Stimulated activated CD8-positive, alpha-beta memory T cell treated with anti-CD3 and anti-CD28 coated beads, Interleukin-2, amount 100 ng/mL, for 48 hours (primary cell): ENCODE measurements at places on chromosomes 3 and 15.

DNA sequence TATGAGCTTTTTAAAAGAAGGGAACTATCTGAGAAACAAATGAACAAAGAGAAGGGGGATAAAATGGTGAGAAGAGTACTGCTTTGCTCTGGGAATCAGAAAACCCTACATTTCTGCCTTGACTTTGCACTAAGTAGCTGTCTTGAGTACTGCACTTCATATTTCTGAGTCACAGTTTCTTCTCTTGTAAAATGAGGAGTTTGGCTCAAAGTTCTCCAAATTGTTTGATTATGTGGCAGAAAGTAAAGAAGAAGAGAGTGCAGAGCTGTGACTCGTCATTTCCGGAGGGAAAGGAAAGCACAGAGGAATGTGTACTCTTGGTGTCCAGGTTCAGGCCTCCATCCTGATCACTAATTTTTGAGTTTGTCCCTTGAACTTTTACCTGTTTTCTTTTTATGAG is 54.7 kb downstream of the TP63 start:
- no peak for DNase-seq

DNA sequence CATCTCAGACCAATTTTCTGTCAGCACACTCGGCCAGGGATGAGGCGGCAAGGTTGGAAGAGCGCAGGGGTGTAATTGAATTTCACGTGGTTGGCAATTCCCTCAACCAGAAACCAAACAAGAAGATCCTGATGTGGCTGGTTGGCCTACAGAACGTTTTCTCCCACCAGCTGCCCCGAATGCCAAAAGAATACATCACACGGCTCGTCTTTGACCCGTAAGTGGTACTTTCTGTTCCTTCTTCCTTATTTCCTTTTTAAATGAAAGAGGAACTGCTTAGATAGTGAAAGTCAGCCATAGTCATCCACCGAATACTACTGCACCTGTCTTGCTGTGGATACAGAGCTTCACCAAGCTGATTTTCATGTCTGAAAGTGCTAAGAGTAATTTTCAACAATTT is 60.1 kb downstream of the SGO1 start:
- DNase-seq, result no peak

DNA sequence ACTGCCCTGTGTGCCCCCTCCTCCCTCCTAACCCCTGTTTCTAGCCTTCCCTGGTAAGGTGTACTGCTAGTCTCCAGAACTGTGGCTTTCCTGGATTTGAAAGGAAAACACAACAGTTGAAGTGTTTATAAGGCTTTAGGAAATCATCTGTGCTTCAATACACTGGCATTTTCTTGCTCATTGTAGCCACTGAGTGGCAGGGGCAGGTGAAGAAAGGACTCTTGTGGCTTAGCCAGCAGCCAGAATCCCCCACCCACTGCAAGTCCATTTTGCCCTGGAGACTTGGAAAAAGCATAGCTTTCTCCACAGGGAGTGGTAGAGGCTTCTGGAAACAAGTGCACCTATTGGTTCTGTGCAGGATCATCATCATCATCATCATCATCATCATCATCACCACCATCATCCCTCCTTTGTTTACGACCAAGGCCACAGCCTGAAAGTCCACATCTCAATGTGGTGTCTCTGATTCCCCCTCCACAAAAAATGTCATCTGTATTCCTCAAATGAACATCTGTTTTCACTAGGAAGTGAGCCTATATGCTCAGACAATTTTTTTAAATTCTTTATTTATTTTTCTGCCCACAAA is 33.4 kb downstream of the AQP9 start:
- no peak for DNase-seq

- DNase-seq, result no peak
Measured at GRCh38 chr15:67103432-67103831, 38.0 kb downstream of the SMAD3 start.

GRCh38 chr3:116034794-116035193 is 410.5 kb downstream of the LSAMP start:
- DNase-seq, result no peak

DNA sequence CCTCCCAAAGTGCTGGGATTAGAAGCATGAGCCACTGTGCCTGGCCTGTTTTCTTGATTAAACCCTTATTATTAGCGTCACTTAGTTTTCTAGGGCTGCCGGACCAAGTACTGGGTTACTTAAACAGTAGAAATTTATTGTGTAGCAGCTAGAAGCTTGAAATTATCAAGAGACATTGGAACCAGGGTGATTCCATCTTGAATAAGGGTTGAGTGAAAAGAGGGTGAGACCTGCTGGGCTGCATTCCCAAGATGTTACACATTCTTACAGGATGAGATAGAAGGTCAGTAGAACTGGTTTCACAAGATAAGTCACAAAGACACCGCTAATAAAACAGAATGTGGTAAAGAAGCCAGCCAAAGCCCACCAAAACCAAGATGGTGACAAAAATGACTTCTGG is 18.6 kb upstream of the FSTL1 start:
- no peak for DNase-seq

DNA sequence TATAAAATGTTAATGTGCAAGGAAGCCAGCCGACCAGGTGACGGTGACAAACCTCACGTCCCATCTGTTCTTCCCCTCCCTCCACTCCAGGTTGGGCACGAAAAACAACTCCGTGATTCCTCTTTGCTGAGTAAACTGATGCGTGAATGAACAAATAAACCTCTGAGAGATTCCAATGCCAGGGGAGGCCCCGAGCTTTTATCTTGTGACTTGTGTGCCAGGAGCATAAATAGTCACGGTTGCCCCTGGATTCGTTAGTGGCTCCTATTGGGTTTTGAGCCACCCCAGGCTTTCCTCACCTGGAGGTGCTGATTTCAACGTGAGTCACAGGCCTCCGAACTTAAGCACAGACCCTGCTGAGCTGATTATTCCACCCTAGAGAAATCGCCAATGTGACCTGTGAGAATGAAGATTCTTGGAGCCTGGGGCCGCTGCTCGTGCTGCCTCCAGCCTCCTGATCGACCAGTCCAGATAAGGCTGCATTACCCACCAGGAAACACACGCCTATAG is 119.2 kb downstream of the SHQ1 start:
- DNase-seq, result no peak

DNA sequence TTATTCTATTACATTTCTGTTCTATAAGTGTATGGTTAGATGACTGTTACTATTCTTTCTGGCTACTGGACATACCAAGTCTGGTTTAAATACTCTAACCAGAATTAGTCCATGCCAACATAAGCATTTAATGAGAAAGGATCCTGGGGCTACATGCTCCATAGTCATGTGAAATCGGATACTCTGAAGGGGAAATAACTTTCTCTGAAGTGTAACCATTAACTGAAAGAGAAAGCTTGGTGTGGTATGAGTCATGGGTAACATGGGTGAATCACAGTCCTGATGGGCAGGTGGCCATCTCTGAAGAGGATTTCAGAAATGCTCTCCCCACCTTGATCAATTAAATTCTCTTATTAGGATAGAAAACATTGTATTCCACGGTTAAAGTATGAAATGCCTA is 69.4 kb downstream of the FHIT start:
- DNase-seq, result no peak

DNA sequence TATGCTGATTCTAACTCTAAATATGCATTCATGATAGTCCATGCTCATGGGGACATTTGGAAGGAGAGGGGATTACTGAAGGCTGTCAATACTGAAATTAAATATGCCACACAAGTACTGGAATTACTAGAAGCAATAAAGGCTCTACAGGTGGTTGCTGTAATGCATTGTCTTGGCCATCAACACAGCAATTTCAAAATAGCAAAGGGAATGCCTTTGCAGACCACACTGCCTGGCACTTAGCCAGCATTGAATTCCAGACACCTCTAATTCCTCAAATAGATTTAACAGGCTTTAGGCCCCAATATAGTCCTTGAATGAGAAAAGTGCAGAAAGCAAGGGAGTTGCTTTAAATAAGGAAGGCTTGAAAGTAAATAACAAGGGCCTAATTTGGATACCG is 115.8 kb upstream of the PLCL2 start:
- no peak for DNase-seq

DNA sequence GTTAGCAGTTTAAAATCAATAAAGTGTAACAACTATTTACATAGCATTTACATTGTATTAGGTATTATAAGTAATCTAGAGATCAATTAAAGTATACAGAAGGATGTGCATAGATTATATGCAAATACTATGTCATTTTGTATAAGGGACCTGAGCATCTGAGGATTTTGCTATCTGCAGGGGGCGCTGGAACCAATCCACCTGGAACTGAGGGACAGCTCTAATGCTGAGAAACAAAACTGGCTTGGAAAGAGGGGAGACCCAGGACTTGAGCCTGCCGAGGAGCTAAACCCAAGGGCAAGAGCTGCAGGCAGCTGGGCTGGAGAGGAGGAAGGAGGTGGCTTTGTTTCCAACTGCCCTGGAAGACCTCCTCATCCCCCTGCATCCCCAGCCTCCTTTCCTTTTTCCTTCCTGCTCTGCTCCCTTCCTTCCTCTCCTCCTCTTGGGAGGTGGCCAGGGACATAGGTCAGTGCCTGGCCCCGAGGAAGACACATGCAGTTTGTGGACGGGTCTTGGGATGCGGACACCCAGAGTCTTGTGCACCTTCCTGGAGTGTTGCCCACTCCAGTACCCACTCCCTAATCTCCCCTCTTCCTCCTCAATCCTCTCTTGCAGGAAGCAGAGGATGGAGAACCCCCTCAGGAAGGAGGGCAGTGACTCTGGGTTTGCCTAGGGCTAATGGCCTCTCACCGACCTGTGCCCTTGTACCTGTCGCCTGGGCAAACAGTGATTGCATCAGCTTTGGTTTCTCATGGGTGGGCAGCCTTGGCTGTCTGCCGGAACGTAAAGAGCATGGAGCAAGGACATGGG is 825 bp upstream of the RTP3 start:
- peak; percentile 11 for DNase-seq

DNA sequence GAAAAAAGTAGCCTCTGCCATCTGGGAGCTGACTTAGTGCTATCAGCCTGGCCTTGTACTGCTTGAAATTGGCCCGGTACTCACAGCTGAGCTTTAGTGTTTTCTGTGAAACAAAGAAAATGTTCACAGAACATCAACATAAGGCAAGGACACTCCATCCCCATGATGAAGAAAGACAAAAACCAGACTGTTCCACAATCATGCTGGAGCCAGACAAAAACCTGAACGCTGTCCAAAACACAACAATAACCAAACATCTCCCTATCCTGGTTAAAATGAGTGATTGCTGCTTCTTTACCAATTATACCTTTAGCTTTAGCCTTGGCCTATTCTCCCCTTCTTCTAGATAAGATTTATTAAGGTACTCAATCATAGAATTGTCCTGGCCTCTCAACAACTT is 153.9 kb downstream of the CPNE4 start:
- DNase-seq, result no peak

DNA sequence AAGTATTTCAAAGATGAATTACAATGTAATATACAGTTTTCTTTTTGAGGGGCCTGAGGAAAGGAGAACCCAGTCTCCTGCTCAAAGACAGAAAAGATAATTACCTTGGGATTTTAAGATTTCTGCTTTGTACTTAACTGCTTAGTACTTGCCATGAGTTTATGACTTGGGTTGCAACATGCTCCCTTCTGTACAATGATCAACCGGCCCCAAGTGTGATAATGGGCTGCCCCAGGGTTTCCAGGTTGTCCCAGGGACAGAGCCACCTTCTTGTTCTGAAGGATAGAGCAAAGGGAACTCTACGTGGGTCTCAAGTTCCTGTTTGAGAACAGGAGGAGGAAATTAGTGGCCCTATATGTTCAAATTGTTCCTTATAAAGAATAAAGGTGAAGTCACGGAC is 104.8 kb downstream of the ABHD5 start:
- DNase-seq, result no peak

DNA sequence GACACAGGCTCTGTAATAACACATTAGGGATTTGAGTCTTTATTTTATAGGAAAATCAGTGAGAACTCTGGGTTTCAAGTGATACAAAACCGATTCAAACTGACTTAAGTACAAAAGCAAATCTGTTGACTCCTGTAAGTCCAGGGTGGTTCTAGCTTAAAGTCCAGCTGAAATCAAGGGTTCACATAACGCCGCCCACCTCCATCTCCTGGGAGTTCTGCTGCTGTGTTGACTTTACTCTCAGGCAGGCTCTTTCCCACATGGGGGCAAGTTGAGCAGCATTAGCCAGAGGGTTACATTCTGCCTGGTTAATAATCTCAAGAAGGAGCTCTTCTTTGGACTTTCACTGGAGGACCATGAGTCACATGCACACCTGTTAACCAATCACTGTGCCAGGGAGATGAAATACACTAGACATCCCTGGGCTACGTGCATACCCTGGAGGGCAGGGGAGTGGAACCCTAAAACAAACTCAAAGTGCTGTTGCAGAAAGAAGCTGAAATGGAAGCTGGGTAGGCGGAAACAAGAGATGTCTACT is 9.7 kb upstream of the RNF7 start:
- DNase-seq, result no peak

GRCh38 chr3:156997351-156997750 is 162.6 kb downstream of the CCNL1 start:
- DNase-seq, result no peak

DNA sequence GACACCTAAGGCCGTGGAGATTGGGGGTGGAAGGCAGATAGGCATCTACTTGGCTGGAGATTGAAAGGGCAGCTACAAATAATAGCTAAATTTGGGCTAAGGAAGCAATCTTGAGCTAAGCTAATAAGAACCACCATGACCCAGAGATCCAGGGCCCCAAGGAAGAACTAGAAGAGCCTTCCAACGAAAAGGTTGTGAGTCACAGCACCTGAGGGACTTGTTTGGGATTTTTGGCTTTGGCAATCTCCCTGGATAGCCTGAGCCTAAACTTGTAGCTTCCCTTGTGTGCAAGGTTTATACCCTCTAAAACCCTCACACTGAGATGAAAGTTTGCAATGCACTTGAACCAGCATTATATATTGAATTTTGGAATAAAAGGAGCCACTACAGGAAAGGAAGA is 364.0 kb upstream of the IL12A start:
- DNase-seq, result no peak

GRCh38 chr3:134667406-134667805 is 16.6 kb upstream of the KY start:
- DNase-seq, result no peak

GRCh38 chr3:189941679-189942078 is 179.0 kb downstream of the P3H2 start:
- DNase-seq, result no peak

GRCh38 chr3:79314544-79314943 is 453.3 kb downstream of the ROBO1 start:
- no peak for DNase-seq

GRCh38 chr3:100665230-100665629 is 44.1 kb upstream of the TFG start:
- DNase-seq, result peak; percentile 8

GRCh38 chr15:68429691-68430470 is 2.1 kb downstream of the ITGA11 start:
- DNase-seq, result no peak

GRCh38 chr3:53180305-53181023 is 19.5 kb downstream of the PRKCD start:
- no peak for DNase-seq

DNA sequence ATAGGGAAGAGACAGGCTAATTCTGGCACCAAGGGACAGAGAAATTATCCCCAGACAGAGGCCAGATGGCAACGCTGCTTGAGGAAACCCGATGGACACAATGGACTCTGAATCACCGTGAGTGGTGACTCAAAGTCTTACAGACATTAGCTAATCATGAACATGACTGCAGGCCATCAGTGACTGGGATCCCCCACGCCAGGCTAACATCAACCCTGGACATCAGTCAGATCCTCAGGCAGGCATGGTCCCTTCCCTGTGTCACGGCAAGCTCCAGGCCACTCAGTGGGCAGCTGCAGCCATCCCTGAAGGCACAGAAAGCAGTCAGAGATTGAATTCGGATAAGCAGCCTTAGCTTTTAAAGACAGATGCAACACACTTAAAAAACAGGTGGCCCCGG is 23.8 kb upstream of the OXTR start:
- no peak for DNase-seq

GRCh38 chr15:69755551-69756310 is 303.1 kb downstream of the RPLP1 start:
- DNase-seq, result peak; percentile 72

- DNase-seq, result no peak
Measured at GRCh38 chr3:129699612-129700011, 93.1 kb upstream of the PLXND1 start.
